ENCODE measurements at places on chromosomes 2 and 18.

DNA sequence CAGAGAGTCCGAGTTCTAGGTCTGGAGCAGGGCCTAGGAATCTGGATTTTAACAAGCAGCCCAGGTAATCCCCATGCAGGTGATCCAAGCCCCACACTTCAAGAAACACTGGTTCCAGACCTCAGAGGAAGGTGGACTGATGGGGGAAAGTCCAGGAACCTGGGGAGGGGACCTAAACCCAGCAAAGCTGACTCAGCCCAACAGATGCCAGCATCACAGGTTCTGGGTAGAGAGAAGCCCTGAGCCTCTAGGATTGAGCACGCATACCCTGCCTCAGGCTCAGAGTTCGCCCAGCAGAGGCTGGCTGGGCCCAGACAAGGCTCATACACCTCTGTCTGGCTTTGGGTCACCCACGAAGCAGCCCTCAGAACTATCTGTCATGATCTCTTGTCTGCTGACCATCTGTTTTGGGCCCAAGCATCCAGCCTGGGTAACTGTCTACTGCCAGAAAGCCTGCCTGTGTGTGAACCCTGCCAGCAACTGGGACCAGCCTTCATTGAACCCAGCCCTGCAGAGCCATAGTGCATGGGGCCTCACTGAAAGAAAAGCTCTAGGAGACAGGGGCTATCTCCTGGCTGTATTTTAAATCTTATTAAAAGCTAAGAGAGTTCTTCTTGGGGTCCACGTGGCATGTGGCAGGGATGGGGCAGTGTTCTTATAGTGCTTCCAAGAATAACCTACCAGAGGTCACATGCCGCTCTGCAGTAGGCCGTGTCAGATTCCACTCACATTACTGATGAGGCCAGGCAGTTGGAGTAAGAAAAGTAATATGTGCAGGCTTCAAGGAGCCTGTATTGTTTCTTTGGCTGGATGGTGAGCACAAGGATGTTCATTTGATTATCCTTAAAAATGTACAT is 7.4 kb downstream of the TMEM127 start:
- no peak for DNase-seq

DNA sequence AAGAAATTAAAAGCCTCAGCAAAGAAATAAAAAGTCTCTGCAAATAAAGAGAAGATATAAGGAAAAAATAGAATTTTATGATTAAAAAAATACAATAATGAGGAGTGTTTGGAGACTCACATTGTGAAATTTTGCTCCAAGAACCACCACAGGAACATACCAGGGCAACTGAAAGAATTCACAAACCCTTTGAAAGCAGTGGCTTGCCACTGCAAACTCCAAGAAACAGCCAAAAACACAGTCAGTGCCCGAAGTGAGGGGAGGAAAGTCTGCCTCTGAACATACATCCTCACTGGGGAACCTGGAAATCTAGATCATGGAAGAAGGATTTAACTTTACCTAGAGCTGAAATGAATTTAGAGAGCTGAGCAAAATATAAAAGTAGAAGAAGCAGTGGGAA is 33.1 kb downstream of the EVA1A start:
- DNase-seq: no peak

- DNase-seq: no peak
These were observed 75.1 kb downstream of the MBD5 start for GRCh38 chr2:148096012-148096411.

DNA sequence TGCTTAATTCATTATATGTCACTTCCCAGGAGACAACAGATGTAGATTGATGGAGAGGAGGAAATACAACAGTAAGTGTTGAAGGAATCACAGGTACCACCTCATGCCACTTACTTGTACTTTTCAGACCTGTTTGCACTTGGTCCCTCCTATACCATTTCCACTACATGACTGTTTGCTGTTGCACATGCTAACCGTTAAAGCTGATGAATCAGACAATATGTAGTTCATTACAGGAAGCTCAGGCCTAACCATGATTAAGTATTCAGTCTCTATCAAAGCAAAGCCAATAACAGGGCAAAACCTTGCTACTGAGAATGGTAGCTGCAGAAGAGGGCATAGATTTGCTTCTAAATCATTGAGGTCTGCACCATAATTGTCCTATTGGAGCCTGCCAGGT is 30.2 kb upstream of the GRP start:
- DNase-seq: no peak

GRCh38 chr2:8327371-8328100 is 354.3 kb upstream of the ID2 start:
- DNase-seq: no peak

GRCh38 chr2:224669449-224669848 is 46.7 kb downstream of the CCDC195 start:
- no peak for DNase-seq

DNA sequence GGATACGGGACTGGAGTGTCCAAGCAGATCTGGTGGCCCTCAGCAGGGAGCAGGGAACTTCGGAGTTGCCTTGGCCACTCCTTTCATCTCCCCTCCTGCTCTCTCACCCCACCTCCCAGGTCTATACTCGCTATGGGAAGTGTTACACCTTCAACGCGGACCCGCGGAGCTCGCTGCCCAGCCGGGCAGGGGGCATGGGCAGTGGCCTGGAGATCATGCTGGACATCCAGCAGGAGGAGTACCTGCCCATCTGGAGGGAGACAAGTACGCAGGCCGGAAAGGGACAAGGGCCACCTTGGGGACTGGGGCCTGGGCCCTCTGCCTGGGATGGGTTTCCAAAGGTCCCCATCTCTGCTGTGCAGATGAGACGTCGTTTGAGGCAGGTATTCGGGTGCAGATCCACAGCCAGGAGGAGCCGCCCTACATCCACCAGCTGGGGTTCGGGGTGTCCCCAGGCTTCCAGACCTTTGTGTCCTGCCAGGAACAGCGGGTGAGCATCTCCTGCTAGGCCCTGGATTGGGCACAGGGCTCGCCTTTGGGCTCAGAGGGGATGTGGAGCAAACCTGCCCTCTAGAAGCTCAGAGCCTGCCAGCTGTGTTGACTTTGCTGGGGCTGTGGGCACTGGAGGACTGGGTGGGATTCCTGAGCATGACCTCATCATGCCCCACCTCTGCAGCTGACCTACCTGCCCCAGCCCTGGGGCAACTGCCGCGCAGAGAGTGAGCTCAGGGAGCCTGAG is 11.8 kb downstream of the CHPF start:
- no peak for DNase-seq

- no peak for DNase-seq
These were observed 2135.6 kb upstream of the CELF4 start for GRCh38 chr18:39701055-39701783.

- DNase-seq: no peak
These were observed at the start of gene CD207 for GRCh38 chr2:70835643-70836042. Gene CD207 (minus strand): TSS chr2:70835816. CDS start chr2:70835776, 40 bp downstream.

GRCh38 chr2:7180638-7181370 is 263.6 kb downstream of the RNF144A start:
- no peak for DNase-seq

- DNase-seq: no peak
These were observed 69.6 kb downstream of the HPCAL1 start for GRCh38 chr2:10372203-10372861.

DNA sequence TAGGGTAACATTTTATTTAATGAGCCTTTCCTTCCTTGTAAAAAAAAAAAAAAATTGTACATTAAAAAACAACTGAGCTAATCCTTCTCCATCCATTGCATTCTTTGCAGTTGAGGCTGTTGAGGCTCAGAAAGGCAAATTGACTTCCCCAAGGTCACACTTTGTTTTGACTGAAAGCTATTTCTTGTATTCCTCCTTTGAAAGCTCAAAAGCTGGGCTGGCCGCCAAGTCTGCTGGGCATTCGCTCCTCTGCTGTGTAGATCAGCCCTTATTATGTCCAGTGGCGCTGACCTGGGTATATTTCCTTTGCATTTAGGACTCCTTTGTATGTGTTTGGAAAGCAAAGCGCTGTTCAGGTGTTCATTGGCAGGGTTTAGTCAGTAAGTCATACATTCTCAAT is 44.0 kb downstream of the SGPP2 start:
- peak; percentile 33 for DNase-seq

GRCh38 chr2:28582595-28582994 is 86.7 kb downstream of the PLB1 start:
- no peak for DNase-seq

DNA sequence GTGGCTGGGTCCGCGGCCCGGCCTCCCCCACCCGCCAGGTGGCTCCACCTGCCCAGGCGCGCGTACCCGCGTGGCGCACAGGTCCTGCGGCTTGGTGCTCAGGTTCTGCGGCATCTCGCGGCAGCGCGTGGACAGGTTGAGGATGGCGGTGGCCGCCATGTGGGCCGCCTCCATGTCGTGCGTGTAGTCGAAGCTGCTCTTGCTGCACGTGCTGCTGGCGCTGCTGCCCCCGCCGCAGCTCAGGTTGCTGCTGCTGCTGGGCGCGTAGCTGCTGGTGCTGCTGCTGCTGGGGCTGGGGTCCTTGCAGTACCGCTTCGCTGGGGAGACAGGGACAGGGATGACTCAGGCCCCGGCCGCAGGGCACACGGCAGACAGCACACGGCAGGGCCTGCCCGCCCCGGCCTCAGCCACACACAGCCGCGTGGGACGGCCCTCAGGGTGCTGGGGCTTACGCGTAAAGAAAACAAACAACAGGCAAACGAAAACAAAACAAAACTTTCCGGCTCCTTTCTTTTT is 147.7 kb upstream of the PXDN start:
- no peak for DNase-seq

DNA sequence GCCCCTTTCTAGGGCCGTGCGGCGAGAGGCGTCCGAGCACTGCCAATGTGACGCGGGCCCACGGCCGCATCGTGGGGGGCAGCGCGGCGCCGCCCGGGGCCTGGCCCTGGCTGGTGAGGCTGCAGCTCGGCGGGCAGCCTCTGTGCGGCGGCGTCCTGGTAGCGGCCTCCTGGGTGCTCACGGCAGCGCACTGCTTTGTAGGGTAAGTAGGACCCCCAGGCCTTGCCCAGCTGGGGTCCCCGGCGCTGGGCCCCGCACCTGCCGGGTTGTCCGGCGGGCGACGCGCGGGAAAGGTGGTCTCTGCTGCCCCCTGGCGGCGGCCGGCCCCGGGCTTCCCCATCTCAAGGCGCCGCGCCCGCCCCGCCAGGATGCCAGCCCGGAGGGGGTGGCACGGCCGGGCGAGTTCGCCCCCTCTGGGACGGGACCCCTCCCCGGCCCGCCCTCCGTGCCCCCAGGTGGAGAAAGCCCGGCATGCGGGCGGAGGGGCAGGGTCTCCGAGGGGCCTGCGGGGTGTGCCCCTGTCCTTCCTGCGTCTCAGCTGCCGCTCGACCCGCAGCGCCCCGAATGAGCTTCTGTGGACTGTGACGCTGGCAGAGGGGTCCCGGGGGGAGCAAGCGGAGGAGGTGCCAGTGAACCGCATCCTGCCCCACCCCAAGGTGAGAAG is 1.9 kb downstream of the PRSS56 start:
- peak; percentile 29 for DNase-seq

DNA sequence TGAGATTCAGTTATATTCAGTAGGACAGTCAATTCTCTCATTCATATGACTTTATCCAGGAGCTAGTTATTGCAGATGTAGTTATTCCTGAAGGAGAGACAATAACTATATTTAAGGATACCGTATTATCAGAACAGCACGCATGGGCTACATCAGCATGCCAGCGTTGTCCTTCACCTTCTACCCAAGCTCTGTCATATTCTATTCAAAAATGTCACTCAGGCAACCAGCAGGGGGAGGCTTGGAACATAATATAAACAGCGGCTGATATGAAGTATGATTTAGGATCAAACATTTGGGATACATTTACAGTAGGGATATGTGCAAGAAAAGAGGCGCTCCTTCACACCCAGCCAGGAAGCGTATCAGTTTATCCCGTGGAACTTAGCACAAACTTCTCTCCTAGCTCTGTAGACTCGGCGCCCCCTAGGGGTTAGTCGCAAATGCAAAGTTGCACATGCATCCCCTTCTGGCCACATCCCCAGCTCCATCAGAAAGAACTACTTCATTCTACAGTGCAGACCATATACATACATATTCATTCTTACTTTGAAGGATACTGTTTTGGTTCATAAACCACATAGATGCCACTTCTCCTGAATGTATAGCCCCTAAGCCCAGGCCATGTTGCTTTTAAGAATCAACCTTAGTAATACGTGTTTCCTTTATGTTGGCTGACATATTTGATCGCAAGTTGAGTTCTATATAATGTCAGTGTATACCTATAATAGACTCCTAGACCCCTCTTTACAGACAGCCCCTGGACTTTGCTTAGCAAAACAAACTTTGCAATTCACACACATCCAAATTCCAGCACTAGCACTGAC is 759.4 kb downstream of the ADCYAP1 start:
- no peak for DNase-seq

GRCh38 chr2:15432642-15433256 is 128.4 kb downstream of the NBAS start:
- no peak for DNase-seq

DNA sequence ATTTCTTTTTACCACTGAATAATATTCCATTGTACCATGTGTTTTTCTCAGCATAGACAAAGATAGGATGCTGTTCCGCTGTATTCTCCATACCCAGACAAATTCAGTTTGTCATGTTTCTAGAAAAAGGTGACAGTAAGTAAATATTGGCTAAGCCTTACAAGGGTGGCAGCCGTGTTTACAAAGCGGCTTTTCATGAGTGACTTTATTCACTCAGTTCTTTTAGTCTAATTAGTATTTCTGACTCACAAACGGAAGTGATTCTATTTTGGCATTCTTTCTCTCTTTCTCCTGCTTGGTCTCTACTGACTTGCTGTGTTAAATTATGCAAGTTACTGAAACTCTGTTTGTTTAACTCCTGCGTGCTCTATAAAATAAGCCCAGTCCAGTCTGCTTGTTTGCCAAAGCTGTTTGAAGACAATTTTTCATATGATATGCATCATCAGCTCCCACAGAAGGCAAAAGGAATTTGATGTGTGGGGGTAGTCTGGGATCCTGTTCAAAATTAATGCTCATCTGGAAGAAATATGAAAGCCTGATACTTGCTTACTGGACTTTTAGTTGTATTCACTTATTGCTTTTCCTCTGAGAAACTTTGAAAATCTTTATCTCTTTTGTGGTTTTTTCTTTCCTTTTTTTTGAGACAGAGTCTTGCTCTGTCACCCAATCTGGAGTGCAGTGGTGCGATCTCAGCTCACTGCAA is 2.3 kb upstream of the PLEKHH2 start:
- DNase-seq: no peak

- DNase-seq: no peak
These were observed 220.9 kb upstream of the PID1 start for GRCh38 chr2:229492034-229492433.

DNA sequence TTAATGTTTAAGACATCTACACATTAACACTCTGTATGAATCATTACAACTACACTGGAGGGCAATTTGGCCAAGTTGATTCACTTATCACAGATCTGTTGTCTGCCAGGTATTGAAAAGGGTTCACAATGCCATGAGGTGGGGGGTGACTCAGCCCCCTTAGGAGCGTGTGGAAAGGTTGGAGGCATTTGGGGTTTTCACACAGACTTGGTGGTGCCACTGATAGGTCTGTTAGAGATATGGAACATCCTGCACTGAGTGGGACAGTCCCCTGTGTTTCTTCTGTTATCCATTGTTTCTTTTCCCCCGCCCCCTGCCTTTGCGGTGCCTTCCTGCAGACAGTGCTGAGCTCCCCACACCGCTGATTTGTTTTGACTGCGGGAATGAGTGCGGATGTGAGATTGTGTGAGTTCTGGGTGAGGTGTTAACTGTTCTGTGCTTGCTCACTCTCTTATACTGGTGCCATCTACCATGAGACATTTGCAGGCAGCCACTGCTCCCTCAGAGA is 9.3 kb upstream of the TSN start:
- peak; percentile 21 for DNase-seq

- DNase-seq: no peak
These were observed 18.1 kb downstream of the SOWAHC start for GRCh38 chr2:109632158-109632789.

Measured in dermis microvascular lymphatic vessel endothelial cell (primary cell).